ENCODE measurements at places on chromosomes 2 and 18.
A peak's percentile ranks its signal among the peaks of the same experiment; 100 is the strongest.

DNA sequence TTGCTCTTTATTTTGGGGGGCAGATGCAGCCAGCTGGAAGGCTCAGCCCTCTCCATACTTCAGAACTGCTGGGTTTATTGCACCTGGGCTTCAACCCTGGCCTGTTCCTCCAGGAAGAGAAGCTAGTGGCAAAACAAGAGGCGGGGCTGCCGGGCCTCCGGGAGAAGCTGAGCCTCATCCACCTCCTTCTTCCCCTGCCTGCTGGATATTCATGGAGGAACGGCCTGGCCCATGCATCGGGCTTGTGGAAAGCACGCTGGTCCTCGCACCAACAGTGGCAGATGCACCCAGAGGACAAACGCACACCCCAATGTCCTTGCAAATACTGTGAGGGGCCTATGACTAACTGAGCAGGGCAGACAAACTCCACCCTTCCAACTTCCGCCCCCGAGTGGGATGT, 30.6 kb downstream of the FAM178B start:
- DNase-seq: no peak

GRCh38 chr2:18514526-18515461, 45.7 kb downstream of the RDH14 start:
- no peak for DNase-seq

DNA sequence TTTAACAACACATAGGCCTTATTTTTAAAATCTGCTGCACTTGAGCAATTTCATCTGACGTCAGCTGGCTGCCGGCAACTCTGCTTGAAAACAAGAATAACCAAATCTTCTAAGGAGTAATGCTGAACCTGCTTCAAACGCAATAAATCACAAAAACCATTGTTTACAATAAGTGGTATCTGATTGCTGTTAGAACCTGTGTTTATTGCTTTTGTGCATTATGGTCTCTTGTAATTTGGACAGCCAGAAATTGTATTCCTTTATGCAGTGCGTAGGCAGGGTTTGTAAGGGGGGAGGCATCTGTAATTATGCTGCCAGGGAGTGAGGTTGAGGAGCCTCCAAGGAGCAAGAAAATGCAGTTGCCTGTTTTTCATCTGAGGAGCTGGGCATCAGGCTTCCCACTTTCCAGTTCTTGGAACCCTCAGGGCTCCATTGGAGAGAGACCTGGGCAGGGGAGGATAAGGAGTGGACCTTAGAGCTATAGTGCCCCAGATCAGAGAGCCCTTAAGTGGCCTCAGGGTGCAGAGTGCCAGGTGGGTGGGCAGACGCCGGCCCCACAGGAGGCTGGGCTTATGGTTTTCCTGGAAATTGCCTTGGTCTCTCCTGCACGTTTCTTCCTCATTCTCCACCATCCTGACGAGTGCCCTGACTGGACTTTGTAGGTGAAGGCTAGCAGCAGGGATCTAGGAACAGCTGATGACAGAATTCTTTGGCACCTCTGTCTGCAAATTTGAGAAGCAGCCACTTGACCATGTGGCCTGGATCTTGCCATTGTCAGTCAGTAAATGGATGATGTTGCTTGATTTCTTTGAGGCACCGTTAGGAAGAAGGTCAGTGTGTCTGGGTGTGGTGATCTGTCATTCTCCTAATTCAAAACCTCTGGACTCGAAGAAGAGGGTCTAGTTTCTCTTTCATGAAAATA, 129.2 kb downstream of the KLHL29 start:
- no peak for DNase-seq

DNA sequence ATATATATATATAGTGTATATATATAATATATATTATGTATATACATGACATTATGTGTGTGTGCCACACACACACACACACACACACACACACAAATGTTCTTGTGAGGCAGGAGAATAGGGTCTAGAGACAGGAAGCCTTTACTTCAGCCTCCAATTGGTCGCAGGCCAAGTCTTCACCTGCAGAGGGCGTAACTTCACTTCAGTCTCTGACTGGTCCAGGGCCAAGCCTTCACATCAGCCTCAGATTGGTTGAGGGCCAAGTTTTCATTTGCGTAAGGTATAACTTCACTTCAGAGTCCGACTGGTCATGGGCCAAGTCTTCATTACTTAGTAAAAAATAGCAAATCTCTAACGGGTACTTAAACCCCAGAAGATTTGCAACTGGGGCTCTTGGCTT, 13.2 kb upstream of the SS18 start:
- DNase-seq: no peak

GRCh38 chr2:237128026-237128703, 42.5 kb downstream of the COPS8 start:
- peak; percentile 79 for DNase-seq

- DNase-seq: no peak
These were observed 35.0 kb upstream of the AGAP1 start for GRCh38 chr2:235458839-235459273.

GRCh38 chr18:46718501-46719341, 38.1 kb downstream of the ST8SIA5 start:
- no peak for DNase-seq

GRCh38 chr2:73981081-73982001, 3.4 kb upstream of the TET3 start:
- DNase-seq: peak; percentile 65

- DNase-seq: no peak
These were observed 96.5 kb downstream of the CCDC93 start for GRCh38 chr2:117917223-117917917.

GRCh38 chr18:58714821-58715220, 43.6 kb downstream of the MALT1 start:
- no peak for DNase-seq

DNA sequence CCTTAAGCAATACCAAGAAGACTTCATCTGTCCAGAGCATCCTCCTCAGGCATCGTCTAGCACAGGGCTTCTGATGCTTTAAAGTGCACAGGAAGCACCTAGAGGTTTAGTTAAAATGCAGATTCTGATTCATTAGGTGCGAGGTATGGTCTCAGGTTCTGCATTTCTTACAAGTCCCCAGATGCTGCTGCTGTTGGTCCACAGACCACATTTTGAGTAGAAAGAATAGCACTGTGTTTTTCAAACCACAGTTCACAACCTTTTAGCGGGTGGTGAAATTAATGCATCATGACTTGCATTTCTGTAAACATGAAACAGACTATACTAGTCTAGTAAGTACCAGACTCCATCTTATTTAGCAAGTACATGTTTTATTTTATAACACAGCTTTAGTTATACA, 134.6 kb downstream of the TMEFF2 start:
- no peak for DNase-seq

- peak; percentile 34 for DNase-seq
These were observed 47.7 kb downstream of the PRKCE start for GRCh38 chr2:45699032-45699658.

GRCh38 chr18:45765796-45766195, 41.8 kb downstream of the SLC14A1 start:
- no peak for DNase-seq

GRCh38 chr2:180359522-180360282, 352.6 kb upstream of the CWC22 start:
- no peak for DNase-seq

GRCh38 chr2:47134386-47135090, 20.6 kb downstream of the STPG4 start:
- no peak for DNase-seq

DNA sequence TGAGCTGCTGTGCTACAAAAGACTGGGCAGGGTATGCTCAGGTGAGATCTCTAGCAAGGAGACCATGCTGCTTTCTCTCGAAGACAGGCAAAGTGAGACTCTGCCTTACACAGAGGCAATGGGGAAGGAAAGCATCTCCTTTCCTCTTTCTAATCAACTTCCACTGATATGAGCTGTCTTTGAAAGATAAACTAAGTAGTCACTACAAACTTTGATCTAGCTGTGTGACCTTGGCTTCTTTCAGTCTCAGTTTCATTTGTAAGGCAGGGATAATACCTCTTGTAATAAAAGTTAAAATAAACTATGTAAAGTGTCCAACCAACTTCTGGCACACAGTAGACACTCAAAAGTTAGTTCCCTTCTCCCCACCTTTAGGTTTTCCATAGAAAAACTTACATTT, 7.5 kb downstream of the CCDC93 start:
- DNase-seq: no peak

DNA sequence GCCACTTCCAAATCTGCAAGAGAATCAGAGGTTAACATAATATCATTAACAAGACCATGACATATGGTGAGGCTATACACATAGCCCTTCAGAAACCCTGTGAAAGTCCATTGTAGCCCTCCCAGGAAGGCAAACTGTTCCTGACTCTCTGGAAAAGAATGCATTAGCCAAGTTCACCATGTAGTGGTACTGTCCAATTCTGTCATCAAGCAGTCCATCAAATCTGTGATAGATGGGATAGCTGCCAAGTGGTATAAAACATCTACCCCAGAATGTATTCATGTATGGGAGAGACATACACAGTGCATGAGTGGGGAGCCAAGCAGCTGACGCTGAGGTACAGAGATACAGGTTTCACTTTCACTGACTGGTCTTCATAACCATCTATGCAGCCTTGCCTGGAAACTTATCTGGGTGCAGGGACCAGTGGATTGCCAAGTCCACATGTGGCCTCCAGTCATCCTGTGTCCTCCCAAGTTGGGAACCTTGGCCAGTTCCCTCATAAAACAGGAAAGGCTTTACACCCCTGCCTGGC, 281.1 kb downstream of the MBD2 start:
- DNase-seq: no peak

GRCh38 chr18:8657873-8658470, 47.4 kb upstream of the MTCL1 start:
- DNase-seq: no peak

DNA sequence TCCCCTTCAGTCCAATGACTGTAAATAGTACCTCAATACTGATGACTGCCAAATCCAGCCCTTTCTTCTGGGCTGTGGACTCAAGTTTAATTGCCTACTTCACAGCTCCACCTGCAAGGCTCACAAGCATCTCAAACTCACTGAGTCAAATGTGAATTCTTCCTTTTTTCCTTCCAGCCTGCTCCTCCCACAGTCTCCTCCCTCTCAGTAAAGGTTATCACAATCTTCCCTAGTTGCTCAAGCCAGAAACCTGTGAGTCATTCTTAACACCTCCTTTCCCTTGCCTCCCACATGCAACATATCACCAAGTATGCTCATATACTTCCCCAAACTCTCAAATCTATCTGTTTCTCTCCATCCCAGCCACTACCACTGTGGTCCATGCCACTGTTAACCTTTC, 3.7 kb upstream of the MFSD6 start:
- DNase-seq: peak; percentile 72

- no peak for DNase-seq
These were observed 227.9 kb downstream of the GBX2 start for GRCh38 chr2:235940330-235940729.

DNA sequence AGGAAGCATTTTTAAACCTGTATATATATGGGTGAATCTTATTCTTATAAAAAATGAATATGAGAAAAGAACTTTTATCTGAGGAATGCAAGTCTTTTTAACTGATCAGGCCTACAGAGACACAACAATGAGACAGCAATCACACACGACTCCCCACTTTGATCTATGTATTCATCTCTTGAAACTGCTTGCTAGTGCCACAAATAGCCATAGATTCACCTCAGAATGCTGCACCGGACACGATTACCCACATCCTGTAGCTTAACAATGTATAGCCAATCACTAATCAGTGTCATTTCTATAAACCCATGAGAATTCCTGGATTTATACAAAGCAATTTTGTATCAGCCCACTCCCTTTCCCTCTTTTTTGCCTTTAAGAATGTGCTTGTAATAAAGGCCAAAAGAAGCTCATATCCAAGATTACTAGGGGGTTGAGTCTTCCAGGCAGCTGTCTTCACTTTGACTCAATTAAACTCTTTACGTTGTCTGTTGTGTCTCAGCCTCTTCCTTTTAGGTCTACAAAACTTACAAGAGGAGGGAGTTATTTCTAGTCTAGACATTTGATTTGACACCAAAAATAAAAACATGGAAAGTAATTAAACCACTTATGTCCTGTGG, 94.9 kb downstream of the MBD2 start:
- no peak for DNase-seq

DNA sequence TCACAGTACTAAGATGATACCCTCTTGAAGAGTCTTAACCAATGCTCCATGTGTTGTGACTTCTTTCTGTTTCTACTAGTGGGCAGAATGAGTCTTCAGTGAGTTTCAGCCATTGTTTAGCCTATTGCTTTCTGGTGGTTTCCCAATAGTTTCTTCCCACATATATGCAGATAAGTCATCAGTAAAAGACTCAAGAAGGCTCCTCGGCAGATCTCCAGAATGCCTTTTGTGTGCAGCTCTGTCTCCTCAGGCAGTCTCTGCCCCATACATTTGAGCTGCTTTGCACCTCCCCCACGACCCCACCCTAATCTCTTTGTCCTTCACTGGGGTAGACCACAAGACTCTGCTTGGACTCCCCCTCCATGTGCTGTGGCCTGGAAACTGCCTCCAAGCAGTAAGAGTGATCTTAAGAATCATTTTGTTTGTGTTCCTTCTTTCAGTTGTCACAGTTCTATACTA, 71.6 kb upstream of the CHRNA1 start:
- DNase-seq: peak; percentile 80

DNA sequence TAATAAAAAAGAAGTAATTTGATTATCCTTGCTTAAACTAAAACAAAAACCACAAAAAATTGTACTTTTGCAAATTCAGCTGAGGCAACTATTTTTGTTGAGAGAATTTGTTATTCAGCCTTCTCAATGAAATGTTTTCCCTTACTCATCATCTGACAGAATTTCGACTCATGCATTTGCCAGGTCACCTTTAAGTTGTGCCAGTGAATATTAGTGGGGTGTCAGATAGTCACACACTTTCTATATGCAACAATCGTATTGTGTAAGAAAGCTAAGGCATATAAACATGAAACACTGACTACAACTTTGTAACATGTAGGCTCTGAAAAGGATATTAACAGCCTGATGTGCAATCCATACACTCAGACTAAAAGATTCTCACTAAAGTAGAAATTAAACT, 1653.1 kb upstream of the SLC39A10 start:
- DNase-seq: no peak

GRCh38 chr2:45191146-45191863, 182.1 kb upstream of the SIX2 start:
- DNase-seq: no peak
